ENCODE measurements at places on chromosomes 6 and 20.

GRCh38 chr6:118783931-118784550 is 109.9 kb upstream of the ASF1A start:
- DNase-seq, result no peak

DNA sequence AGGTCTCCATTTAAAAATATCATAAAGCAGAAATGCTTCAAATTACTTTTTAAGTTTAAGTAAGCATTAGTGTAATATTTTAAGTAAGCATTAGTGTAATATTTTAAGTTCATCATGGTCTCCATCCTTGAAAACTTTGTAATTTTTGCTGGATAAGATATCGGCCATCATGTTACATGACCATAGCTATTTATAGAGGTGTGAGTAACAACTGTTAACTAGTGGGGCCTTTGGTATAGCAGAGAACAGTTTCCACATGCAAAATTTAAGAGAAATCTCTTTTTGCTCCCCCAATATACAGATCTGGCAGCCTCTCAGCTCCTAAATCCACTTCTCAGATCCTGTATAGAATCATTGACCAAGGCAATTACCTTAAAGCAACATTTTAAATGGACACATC is 468 bp downstream of the TRDN start:
- DNase-seq, result no peak

DNA sequence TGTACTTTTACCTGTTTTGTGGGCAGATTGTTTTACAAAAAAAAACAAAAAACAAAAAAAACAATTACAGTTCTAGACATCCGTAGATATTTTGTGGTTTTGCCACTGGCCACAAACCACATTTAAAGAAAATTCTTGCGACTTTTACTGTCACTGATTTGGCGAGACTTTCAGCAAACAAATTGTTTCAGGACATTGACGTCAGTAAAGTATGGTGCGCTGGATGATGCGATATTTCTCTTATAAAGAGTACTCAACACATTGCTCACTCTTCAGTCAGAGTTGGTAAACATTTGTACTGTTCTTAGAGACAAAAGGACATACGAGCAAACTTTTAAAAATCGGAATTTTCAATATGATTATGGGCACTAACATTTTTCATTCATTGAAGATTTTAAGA is 229.8 kb downstream of the HAO1 start:
- DNase-seq, result no peak

DNA sequence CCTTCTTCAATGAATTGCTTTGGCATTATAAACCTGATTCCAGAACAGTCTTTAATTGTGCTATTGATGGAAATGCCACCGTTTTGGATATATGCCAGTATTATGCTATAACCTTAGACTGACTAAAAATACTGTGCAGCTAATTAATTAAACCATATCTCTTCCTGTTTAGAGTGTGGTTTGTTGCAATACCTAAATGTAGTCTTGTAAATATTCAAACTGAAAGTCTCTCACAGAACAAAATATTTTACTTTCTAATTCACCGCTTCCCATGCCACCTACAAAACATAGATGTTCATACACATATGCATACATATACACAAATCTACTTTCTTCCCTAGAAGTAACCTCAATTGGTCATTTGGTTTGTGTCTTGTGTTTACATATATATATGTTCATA is 126.6 kb downstream of the SIM1 start:
- no peak for DNase-seq

DNA sequence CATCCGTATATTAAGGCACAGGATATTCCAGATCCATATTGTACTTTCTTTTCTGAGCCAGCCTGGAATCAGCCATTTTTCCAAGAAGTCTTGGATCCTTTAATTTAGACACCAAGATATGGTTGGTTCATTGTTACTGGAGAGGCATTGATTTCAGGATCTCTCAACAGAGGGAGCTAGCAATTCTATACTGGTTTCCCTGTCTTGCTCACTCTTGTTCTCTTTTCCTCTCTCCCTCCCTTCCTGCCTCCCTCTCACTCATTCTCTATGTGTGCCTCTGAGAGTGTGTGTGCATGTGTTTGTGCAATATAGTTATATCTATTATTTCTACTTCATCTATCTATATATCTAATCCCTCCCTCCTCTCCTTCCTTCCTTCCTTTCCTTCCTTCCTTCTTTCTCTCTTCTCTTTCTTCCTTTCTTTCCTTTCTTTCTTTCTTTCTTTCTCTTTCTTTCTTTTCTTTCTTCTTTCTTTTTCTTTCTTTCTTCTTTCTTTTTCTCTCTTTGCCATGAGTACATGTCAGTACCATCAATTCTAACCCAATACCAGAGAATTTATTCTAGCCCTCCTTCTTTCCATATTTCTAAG is 299.1 kb downstream of the EPHA7 start:
- DNase-seq, result no peak

DNA sequence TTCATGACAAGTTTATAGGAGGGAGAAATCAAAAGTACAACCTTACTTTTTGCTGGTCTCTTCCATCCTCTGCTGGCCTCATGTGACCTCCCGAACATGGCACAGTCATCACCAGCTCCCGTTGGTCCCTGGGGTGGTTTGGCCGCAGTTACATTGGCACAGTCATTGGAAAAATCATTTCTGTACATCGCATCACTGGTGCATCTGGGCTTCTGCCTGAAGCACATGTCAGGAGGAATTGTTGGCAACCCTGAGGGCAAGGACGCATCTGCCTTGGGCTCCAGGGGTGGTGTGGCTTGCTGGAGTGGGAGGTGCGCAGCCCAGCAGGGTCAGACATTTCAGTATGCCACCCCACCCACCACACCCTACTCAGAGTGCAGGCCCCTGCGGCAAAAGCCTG is 162.9 kb upstream of the SLC24A3 start:
- DNase-seq, result no peak
